ENCODE measurements at places on chromosomes 16 and 17.
A peak's percentile ranks its signal among the peaks of the same experiment; 100 is the strongest.

- peak; percentile 74 for DNase-seq
Measured at GRCh38 chr16:88561485-88562359, 8.5 kb upstream of the ZC3H18 start.

DNA sequence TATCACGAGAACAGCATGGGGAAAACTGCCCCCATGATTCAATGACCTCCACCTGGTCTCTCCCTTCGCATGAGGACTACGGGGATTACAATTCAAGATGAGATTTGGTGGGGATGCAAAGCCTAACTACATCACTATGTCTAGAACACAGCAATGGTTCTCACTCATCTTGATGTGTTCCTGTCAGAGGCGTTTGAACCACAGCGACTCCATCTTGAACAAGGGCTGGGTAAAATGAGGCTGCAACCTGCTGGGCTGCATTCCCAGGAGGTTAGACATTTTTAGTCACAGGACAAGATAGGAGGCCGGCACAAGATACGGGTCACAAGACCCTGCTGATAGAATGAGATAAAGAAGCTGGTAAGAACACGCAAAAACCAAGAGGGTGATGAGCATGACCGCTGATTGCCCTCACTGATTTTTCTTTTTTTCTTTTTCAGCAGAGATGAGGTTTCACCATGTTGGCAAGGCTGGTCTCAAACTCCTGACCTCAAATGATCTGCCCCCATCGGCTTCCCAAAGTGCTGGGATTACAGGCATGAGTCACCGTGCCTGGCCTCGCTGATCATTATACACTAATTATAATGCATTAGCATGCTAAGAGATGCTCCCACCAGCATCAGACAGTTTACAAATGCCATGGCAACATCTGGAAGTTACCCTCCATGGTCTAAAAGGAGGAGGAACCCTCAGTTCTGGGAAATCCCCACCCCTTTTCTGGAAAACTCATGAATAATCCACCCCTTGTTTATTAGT is 3.0 kb upstream of the PPY start:
- no peak for DNase-seq

GRCh38 chr17:81440051-81440471 is 44.8 kb downstream of the BAHCC1 start:
- no peak for DNase-seq

DNA sequence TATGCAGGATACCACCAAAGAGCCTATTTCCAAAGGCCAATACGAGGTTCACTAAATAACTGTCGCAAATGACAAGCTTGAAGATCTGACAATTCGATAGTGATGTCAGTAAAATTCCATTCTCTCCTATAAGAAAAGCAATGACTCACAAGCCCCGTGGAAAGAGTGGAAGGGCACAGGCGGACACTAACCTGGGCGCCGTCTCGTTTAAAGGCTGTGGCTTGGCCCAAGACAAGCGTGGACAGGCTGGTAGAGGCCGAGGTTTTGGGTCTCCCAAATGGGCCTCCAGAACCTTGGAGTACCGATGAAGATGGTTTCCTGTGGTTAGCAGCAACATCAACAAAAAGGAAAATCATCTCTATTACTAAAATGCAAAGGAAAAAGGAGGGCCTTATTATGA is 16.5 kb upstream of the SLC38A8 start:
- DNase-seq, result no peak

GRCh38 chr16:75758215-75758614 is 31.9 kb upstream of the CPHXL start:
- no peak for DNase-seq

DNA sequence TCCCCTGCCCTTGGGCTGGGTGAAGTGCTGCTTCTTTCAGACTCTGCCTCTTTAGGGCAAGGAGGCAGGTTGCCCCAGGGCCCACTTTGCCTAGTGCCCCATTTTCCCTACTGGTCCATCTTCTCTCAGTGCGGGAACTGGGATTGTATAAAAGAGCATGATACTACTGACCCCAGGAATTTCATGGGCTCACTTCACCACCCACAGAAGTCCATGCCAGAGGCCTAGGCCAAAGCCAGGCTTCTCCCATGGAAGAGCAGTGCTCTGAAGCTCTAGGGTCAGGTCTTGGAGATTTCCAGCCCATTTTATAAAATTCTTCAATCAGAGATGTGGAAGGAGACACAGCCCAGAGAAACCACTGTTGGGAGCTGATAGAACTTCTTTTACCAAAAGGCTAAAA is 5.7 kb downstream of the CACNG1 start:
- no peak for DNase-seq
